T-helper 17 cell (primary cell): ENCODE measurements at places on chromosomes 16 and 17.

DNA sequence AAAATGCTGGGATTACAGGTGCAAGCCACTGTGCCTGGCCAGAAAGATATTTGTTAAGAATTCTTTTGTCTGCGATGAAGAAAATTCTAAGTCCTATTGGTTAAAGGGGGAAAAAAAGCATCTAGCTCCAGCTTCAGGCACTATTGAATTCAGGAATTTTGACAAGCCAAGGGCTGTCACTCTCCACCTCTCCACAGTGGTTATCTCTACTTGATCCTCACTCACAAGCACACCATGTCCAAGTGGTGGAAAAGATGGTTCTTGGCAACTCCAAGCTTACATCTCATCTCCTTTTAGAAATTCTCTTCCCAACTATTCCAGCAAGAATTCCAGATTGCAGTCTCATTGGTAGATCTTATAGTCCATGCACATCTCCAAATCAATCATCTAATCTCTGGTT, 7.1 kb downstream of the RBFOX1 start:
- DNase-seq = no peak

DNA sequence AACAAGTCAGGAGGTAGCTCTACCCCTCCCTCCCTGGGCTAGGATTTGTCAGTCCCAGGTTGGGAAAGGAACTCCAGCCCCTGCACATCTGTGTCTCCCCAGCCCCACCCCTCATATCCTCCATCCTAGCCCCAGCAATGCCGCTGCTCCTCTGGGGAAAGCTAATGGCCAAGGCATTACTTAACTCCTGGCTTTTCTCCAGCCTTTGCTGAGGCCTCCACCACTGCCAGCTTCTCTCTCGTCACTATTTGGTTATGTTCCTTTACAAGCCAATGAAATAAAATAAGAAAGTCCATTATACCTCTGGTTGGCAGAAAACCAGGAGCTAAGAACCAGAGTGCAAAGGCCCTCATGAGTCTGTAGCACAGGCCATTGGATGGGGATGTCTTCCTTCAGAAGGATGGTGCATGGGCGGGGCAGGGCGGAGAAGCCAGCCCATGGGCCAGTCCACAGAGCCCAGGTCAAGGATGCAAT, 171.0 kb downstream of the CCDC182 start:
- no peak for DNase-seq

DNA sequence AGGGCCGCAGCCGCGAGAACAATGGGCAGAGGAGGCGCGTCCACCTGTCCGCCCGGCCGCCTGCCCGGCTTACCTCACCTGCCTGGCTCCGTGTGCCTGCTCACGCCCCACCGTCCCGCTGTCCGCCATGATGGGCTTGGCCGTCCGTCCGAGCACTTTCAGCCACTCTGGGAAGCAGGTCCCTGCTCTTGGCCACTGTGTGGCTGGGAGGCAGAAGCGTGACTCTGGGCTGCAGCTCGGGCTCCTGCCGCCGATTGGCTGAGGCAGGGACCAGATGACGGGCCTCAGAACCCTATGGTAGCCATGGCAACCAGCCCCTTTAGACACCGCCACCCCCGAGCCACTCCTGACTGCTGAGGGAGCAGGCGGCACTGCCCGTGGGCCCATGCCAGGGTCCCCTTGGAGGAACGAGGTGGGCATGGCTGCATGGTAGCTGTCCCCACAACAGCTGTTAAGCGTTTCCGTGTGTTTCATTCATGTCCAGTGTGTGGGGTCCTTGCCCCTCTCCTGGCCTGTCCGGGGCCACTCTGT, 8.9 kb upstream of the AXIN1 start:
- DNase-seq = no peak

- DNase-seq = no peak
Observed at GRCh38 chr16:23310217-23310616, 8.1 kb downstream of the SCNN1B start.

- DNase-seq = no peak
Observed at GRCh38 chr16:8892101-8892575, 10.0 kb downstream of the LITAFD start.

GRCh38 chr17:39929646-39930407, 2.3 kb downstream of the LRRC3C start:
- DNase-seq = no peak

DNA sequence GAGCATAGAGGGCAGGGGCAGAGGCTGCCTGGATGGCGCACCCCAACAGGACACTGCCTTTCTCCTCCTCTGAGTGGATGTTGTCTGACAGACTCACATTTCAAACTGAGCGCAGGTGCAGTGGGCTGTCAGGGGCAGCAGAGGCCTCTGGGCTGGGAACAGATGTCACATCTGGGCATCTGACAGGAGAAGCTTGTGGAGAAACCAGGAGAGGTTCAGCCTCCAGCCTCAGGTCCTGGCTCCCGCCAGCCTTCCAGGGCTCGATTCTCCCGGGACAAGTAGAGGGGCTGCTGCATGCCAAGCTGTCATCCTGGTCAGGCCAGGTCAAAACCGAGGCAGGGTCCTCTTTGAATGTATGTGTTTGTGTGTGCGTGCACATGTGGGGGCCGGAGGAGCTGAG, 67.7 kb upstream of the SDK2 start:
- no peak for DNase-seq

DNA sequence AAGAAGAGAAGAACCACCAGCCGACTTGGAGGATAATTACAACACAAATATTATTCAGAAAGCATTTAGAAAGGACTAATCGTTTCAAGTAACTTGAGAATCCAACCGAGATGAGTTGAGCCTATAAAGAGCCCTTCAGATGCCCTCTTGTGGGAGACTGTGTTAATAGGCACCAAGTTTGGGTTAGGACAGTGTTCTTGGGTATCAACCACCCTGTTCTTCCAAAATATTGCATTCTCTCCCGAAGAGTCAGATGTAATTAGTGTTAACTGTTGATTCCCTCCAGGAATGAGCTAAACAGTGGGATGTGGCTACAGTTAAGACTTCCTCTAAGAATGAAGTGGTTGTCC, 87.8 kb upstream of the NOL11 start:
- DNase-seq = no peak

GRCh38 chr16:7137560-7138330, 194.9 kb upstream of the RBFOX1 start:
- DNase-seq = no peak
